ENCODE measurements at places on chromosomes 16 and 17.

DNA sequence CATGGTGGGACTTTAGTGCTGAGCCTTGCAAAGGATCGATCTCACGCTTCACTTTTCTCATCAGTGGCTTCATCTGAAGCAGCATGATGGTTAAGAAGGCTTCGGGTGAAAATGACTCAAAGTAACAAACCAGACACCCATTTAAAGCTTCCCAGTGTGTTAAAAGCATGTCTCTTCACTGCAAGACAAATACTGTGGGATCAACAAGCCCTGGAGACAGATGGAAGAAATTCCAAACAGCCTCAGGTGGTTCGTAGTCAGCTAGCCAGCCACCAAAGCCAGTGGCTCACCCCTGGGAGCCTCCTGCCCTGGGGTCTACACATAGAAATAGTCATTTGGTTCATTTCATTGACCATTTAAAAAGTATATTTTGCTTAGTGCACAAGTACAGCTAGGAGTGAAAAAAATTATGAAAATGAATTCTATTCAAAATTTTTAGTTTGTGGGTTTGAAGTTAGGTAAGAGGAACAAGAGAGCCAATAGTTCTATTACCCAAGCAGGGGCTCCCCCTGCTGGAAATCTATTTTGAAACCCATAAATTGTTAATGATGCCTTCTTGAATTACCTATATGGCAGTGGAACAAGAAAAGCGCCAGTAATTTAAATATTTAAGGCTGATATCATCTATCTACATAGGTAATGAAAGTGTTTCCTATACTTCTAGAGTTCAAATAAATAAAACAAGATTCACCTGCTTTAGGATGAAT, 51.6 kb downstream of the PMP22 start:
- DNase-seq: no peak

DNA sequence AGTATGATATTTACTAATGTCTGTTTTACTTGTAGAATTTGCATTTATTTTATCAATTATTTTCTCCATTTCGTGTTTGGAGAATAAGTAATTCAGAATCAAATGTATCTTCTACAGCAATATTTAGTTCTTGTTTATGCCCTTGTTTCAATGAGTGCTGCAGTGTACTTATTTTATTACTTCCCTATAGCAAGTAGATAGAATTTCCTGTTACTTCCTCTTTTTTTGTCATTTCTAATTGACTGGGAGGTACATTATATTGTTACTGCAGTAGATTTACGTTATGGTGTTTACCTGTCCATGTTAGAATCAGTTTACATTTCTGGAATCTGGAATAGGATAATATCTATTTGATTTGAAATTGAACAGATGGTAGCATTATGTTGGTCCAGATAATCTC, 71.2 kb downstream of the OMG start:
- DNase-seq: no peak

GRCh38 chr16:16933861-16934260, 536.9 kb downstream of the XYLT1 start:
- no peak for DNase-seq

GRCh38 chr17:76432004-76432403, 20.9 kb downstream of the UBE2O start:
- DNase-seq: no peak

DNA sequence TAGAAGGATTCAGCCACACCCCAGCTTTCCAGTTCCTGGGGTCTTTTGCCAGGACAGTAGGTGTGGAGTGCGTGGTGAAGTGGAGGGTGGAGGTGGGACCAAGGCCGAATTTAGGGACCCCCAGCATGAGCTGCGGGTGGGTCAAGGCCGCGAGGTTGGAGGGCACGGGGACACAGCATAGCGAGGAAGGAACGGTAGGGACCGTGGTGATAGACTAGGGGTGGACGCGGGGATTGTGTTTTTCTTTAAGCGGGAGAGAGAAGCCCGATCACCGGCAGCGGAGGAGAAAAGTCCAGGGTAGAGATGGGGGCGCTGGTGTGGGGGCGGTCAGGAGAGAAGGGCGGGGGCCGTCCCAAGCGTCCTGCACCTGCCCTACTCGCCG, 261 bp upstream of the B4GALNT2 start:
- DNase-seq: no peak

GRCh38 chr16:4548124-4548523, 8.0 kb upstream of the C16orf96 start:
- DNase-seq: no peak

- DNase-seq: no peak
Measured at GRCh38 chr17:76123749-76124581, 17.1 kb downstream of the FOXJ1 start.

DNA sequence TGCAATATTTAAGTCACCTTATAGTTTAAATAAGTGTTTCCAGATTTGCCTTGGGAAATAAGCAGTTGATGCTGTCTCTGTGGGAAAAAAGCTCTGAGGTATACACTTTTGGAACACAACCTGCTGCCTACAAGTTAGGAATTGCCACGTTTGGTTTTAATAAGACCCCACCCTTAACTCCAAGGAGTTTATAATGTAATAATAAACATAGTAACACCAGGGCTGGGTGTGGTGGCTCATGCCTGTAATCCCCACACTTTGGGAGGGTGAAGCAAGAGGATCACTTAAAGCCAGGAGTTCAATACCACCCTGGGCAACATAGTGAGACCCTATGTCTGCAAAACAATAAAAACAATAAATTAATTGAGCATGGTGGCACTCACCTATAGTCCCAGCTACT, 15.9 kb upstream of the SMG1 start:
- no peak for DNase-seq

DNA sequence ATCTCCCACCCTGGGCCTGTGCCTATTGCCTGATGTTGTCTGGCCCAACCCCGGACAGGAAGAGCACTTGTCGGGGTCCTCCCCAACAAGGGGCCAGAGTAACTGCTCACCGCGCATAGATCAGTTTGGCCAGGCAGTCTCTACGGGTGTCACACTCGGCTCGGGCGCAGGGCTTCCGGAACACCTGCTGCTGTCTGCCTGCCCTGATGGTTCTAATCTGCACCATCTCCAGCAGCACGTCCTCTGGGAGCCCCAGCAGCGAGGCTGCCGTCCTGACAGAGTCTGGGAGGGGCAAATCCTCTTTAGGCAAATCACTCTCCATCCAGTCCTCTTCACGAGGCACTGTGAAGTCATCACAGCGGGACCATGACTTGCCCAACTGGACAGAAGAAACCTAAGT, 24.0 kb downstream of the MYO19 start:
- no peak for DNase-seq

DNA sequence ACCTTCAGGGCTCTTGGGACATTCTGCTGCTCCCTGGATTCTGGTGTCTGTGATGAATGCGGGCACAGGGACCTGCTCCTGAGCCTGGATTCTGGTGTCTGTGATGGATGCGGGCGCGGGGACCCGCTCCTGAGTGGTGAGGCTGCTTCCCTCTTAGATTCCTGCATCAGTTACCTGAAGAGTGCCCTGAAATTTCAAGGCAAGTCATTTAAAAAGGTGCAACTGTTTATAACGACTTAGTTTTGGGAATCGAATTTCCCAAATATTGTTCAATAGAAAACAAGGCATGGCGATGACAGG, 7.0 kb downstream of the TMEM204 start:
- DNase-seq: no peak

DNA sequence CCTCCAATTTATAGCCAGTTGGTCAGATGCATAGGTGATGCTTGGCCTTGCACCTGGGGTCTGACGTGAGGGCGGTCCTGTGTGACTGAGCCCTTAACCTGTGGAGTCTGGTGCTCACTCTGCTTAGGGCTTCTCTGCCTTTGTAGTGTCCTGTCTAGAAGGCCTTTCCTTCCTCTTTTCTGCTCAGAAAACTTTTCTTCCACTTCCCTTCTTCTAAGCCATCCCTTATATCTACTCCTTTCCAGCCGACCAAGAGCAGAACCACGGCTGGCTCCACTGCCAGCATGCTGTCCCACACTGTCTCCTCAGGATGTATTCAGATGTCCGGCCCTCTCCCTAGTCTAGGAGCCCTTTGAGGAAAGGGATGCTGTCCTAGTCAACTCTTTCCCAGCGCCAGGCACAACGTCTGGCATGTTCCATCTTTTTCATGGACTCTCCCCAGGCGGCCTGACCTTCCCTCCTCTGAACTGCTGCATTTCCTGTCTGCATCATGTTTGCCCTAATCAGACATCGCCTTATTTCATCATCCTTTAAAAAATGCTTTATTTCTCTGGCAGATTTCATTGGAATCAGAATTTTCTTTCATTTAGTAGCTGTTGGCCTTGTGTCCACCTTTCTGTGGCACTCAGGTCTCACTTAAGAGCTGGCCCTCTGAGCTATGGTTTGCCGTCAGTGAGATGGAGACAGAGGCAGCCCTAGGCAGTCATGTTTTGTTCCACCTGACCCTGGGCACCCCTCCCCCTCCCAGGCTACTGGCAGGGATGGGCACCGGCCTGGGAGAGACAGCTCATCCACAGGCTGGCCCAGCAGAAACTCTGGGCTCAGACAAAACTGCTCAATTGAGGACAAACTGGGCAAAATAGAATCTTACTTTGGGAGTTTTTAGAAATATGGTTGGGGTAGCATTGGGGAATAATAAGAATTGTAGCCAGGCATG, 15.5 kb upstream of the BRCA1 start:
- DNase-seq: no peak

DNA sequence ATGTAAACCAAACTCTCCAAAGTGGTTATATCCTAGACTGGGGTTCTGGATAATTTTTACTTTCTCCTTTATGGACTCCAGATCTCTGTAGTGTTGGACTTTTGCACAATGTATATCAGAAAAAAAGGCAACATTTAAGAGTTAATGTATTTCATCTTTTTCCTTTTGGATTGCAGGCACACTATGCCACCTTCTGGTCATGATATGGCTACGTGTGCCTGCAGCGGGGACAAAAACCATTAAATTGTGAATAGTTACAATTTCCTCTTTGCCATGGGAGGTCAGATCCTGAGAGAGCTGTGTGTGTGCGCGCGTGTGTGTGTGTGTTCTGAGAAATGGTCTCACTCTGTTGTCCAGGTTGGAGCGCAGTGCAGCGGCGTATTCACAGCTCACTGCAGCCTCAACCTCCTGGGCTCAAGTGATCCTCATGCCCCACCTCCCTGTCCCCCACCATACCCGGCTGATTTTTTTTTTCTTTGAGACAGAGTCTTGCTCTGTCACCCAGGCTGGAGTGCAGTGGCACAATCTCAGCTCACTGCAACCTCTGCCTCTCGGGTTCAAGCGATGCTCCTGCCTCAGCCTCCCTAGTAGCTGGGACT, 4.3 kb upstream of the SGF29 start:
- no peak for DNase-seq

DNA sequence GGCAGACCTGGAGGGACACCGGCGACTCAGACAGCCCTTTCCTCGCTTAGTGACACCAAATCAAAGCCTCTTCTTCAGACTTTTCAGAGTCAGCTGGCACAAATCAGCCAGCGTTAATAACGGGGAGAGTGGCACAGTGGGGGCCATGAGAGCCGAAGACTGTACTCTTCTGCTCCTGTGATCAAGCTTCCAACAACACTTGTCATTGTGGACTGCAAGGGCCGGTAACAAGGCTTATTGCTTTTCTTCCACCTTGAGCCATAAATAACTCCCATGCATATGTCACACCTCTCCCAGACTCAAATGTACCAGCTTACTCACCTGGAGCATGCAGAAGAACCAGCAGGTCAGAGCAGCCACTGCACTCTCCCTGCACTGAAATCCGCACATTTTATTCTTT, 12.8 kb downstream of the FLCN start:
- no peak for DNase-seq

DNA sequence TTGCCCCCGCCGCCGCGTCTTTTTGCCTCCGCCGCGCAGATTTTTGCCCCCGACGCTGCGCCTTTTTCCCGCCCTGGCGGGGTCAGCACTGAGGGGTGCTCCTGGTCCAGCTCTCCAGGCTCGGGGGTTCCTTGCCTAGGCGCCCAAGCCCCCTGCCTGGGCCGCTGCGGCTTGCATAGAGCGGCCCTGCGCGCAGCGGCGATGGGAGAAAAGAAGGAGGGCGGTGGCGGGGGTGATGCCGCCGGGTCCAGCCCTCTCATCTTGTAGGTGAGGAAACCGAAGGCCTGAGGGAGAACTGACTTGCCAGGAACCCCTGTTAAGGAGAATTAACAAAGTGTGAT, 330.8 kb upstream of the WSB1 start:
- no peak for DNase-seq

GRCh38 chr16:50204453-50205108, 51.5 kb downstream of the TENT4B start:
- no peak for DNase-seq

DNA sequence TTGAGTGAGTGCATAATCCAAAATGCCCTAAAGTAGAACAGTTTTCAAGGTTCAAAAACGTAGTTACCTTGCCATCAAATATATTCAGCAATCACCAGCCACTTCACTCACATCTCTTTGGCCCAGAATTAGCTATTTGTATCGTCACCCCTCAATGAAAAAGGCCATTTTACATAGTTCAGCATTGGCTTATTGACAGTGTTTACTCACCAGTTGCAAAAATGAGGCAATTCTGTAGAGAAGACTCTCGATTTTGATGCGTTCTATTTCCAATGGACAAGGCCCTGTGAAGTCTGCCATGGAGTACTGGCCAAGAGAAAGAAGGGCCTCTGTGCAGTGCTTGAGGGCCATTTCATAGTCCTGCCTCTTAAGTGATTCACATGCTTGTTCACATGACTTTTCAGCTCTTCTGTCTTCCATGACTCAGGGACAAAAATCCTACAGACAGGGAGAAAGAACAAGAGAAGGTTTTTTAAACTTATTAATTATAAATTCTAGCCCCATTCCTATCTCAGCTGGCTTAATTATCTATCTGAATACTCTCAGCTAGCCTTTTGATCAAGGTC, 26.5 kb downstream of the HELZ start:
- no peak for DNase-seq

GRCh38 chr16:27625050-27625697, 75.2 kb downstream of the KATNIP start:
- no peak for DNase-seq

- DNase-seq: peak; percentile 89
Measured at GRCh38 chr17:44221084-44221861, 1.8 kb upstream of the UBTF start.

DNA sequence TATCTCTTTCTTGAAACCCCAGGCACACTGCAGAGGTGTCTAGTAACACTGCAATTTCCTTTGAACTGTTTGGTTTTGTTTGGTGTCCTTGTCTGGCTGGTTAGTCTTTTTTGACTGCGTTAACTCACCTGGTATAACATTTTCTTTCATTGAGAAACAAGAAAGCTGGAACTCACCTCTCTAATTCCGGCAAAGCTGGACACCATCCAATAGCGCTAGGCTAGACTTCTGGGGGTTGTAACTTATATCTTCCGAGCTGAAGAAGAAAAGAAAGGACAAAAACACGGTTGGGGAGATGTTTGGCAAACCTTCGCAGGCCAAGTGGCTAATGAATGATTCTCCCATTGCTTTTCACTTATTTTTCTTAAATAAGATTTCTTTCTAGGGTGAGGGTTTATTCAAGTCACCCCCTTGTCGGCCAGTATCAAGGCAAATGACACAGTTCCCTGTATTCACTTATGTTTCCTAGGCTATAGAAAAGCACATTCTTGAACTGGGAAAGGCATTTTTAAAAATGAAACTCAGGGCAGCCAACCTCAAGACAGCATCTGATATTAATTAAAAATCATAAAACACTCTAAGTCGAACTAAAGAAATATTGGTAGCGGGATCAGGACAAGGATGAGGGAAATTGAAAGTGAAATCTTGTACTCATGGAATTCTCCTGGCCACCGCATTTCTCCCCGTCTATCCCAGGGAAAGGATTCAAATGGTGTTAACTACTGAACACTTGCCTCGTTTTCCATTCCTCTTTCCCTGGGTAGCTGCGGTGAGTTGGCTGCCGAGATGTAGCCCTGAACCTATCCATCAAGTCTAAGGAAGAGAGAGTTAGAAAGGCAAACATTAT, 95.9 kb upstream of the ZFHX3 start:
- DNase-seq: no peak

GRCh38 chr17:14760212-14760611, 459.3 kb downstream of the HS3ST3B1 start:
- no peak for DNase-seq

Measured in dorsolateral prefrontal cortex (tissue), 122 donors.